ENCODE measurements at places on chromosomes 11 and 22.

- DNase-seq, result peak; percentile 34
Observed at GRCh38 chr11:93236741-93237675, 39.2 kb upstream of the SLC36A4 start.

DNA sequence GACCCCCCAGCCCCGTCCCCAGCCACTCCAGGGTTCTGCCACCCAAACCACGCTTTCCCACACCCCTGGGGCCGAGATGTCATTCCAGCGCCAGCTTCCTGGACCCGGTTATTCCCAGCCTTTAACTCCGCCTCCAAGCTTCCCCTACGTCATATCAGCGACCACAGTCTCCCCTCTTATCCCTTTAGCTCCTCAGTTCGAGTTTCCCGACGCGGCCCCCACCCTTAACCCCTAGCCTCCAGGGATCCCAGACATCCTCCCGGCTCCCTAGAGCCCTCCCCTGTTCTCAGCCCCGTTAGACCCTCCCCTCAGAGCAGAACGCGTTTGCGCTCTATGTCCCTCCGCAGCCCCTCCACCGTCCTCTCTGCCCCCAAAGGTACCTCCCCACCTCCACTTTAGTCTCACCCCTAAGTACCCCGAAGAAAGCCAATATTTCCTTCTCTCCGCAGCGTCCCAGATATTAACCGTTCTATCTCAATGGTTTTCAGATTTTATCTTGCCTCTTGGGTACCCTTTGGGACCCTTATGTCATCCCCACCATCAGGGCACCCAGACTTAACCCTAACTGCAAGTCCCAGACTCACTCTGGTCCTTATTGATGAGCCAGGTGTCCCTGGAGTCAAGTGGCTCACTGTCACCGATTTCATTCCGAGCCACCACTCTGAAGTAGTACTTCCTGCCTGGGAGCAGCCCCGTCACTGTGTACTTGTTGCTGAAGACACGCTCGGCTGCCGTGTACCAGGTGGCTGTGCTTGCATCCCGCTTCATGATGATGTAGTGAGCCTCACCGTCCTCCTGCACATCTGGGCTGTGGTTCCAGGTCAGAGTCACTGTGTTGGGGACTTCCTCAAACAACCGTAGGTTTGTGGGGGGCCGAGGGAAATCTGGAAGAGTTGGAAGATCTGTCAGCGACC lies 8.0 kb downstream of the TMEM86A start:
- DNase-seq, result peak; percentile 52

- DNase-seq, result no peak
Observed at GRCh38 chr11:79363256-79363655, 77.6 kb downstream of the TENM4 start.

- no peak for DNase-seq
Observed at GRCh38 chr11:9002920-9003572, 755 bp downstream of the NRIP3 start.

- no peak for DNase-seq
Observed at GRCh38 chr11:23151819-23152218, 291.5 kb upstream of the CCDC179 start.

DNA sequence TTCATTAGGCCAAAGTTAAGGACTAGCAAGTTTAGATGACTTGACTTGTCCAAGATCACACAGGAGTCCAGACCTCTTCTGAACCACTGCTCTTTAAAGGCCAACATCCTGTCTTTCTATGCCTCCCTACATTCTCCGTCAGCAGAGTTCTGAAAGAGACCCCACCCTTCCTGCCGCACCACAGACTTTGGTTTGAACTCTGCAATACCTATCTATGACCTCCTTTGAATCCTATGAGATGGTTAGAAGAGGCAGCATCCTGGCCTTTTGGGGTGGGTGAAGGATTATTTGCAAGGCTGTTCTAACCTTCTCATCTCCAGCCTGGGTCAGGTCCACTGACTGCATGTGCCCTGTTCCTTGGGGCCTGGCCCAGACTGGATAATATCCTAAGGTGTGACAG lies 4.3 kb upstream of the RRM1 start:
- no peak for DNase-seq

DNA sequence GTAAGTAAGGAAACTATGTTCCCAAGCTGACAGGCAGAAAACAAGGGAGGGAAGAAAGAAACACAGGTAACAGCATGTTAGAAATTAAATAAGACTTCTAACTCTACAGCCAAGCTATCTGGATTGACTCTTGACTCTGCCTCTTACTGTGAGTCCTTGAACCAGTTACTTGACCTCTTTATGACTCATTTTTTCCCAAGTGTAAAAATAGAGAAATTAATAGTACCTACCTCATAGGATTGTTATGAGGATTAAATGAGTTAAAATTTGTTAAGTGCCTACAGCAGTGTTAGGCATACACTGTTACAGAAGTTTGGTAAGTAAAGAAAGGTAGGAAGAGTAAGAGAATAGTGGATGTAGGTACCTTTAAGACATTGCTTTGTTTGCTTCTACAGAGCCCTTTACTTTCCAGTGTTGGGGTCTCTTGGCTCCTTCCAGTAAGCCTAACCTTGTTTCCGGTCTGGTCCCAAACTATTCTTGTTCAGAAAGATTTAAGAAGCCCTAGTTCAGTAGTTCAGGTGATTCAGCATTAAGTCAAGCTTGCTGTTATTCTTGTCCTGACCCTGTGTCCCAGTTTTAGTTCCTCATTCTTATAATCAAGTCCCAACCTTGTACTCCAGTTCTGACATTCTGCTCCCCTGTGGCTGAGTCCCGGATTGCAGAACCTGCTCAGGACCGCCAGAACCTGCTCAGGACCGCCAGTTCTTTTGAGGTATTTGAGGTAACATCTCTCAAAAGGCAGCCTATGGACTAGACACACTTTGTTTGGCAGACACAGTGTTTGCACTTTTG lies 963.4 kb upstream of the CCDC90B start:
- DNase-seq, result no peak

DNA sequence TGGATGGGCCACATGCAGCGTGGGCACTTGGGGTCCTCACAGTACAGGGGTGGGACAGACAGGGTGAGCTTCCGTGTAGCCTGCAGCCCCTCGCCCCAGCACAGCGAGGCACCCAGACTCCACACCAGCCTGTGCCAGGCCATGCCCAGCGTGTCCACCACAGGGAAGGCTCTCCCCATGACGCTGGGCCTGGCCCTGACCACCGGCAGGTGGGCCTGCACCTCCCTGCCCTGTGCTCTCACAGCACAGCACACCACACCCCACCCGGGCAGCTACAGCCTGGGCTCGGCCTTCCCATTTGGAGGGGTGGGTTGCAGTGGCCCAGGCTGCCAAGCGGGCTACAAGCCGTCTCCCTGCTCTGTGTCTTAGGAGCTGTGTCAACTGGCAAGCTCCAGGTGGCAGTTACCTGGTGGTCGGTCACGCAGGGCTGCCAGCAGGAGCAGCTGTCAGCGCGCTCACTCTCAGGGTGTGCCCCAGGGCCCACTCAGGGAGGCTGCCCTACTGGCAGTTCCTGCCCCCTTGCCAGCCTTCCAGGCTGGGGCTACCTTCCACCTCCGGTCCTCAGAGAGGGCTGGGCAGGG lies 4.6 kb downstream of the MOB2 start:
- DNase-seq, result no peak

DNA sequence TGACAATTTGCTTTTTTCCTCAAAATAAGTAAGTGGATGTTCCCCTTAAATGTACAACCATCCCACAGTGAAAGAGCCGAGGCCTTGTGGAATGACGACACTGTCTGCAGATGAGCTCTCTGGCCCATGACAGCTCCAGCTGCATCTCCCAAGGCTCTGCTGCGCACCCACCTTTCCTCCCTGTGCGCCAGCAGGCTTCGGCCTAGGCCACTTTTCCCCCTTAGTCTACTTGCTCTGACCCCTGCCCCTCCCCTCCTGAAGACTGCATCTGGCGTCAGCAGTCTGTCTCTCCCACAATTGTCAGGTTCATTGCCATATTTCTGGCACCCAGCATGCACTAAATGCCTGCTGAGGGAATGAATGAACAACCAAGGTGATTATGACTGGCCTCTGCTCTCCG lies 2.0 kb downstream of the TOP3B start:
- no peak for DNase-seq

GRCh38 chr11:28799316-28799715 lies 691.1 kb downstream of the METTL15 start:
- DNase-seq, result no peak

- DNase-seq, result peak; percentile 76
Observed at GRCh38 chr11:114321621-114322257, 25.5 kb downstream of the NNMT start.

DNA sequence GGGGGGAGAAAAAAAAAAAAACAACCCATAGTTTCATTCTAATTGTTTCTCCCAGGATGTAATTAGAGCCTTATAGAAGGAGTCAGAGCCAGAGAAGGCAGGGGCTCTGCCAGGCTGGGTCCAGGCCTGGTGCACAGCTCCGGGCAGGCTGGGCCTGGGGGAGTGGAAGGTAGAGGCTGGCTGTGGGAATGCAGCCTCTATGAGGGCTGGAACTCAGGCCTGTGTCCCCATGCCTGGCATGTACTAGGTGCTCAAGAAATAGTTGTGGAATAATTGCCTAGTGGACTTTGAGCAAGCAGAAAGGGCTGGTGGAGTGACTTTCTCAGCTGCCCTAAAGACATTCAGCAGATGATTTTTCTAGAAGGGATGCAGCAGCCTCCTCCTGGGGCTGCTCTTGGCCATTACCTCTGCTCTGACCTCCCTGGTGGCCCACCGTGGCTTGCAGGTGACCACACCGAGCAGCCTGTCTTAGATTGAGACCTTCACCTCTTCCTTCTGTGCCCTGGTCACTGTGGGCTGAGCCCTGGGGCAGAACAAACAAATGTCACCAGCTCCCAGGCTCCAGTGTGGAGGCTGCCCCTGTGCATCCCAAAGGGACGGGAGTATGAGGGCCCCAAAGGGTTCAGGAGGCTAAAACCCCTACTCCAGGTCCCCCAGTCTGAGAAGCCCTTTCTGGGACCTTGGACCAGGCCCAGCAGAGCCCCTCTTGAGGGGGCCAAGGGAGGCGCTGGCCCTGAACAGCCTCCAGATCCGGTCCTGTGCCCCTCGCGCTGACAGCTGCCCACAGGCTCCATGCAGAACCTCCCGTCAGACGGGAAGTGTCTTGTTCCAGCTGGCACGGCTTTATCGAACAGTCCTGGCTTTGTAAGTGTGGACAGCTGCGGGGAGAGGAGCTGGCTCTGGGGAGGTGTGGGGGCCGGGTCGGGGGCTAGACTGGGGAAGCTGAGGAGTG lies 18.8 kb downstream of the MYEOV start:
- DNase-seq, result no peak

DNA sequence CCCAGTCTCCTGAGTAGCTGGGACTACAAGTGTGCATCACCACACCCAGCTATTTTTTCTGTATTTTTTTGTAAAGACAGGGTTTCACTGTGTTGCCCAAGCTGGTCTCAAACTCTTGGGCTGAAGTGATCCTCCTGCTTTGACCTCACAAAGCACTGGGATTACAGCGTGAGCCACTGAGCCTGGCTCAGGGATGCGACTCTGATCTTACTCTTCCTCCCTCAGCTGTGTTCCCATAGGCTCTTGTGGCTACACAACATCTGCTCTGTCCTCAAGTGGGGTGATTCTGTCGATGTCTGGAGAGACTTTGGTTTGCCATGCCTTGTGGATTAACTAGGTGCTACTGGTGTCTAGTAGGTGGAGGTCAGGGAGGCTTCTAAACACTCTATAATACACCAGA lies 127.0 kb upstream of the SERPIND1 start:
- DNase-seq, result no peak

GRCh38 chr11:46692450-46692849 lies 8.0 kb downstream of the ARHGAP1 start:
- DNase-seq, result no peak

DNA sequence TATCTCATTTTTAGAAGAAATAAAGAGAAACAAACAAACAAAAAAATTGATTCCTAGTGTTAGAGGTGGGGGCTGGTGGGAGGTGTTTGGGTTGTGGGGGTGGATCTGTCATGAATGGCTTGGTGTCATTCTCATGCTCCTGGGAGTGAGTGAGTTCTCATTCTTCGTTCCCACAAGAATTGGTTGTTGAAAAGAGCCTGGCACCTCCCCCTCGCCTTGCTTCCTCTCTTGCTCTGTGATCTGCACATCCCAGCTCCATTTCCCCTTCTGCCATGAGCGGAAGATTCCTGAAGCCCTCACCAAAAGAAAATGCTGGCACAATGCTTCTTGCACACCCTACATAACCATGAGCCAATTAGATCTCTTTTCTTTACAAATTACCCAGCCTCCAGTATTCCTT lies 277.8 kb downstream of the ST3GAL4 start:
- no peak for DNase-seq

DNA sequence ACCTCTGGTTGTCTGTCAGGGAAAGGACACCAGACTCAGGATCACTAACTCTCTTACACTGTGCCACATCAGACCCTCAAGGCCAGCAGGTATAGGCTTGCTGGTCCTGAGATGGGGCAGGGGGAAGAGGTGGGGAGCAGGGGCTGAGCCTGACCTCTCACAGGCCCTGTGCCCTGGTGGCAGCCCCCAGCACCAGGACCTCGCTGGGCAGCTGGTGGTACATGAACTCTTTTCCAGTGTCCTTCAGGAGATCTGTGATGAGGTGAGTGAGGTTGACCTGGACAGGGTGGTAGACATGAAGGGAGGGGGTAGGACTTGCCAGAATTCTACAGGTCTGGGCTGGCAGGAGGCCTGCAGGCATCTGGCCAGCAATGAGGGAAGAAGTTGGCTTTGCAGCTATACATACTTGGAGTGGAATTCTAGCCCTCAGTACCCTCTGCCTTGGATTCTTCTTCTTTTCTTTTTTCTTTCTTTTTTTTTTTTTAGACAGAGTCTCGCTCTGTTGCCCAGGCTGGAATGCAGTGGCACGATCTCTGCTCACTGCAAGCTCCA lies 1.4 kb downstream of the NUDT22 start:
- no peak for DNase-seq

- DNase-seq, result peak; percentile 61
Observed at GRCh38 chr11:59221441-59221840, 8.7 kb upstream of the MPEG1 start.

GRCh38 chr11:12239804-12240371 lies 129.5 kb downstream of the MICAL2 start:
- no peak for DNase-seq

All from AG08395 (cell line).